ENCODE measurements at places on chromosomes 2 and 18. TPM values are rescaled to one million over a fixed set of nuclear protein-coding genes. Genes with fewer than 3 reads are reported as not detected.

GRCh38 chr2:82994151-82994550 is 1464.9 kb downstream of the SUCLG1 start:
- DNase-seq, result no peak

DNA sequence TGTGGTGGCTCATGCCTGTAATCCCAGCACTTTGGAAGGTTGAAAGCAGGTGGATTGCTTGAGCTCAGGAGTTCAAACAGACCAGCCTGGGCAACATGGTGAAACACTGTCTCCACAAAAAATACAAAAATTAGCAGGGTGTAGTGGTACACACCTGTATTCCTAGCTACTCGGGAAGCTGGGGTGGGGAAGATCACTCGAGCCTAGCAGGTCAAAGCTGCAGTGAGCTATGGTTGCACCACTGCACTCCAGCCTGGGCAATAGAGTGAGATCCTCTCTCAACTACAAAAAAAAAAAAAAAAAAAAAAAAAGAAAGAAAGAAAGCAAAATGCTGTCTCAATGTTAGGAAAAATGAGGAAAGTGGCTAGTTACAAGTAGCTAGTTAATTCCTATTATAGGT is 56.8 kb downstream of the TRIP12 start:
- no peak for DNase-seq

GRCh38 chr18:7059276-7059675 is 58.3 kb downstream of the LAMA1 start:
- DNase-seq, result no peak

The YWHAQ gene
- 503 TPM for total RNA-seq

- no peak for DNase-seq
Measured at GRCh38 chr18:54942569-54942968, 16.7 kb downstream of the CCDC68 start.

GRCh38 chr2:10139536-10139935 is 17.0 kb downstream of the RRM2 start:
- DNase-seq, result no peak

- no peak for DNase-seq
Measured at GRCh38 chr2:165958313-165958960, 4.9 kb upstream of the TTC21B start.

The PSMA8 gene
- total RNA-seq, result not detected

The TUBB8B gene
- total RNA-seq, result not detected

DNA sequence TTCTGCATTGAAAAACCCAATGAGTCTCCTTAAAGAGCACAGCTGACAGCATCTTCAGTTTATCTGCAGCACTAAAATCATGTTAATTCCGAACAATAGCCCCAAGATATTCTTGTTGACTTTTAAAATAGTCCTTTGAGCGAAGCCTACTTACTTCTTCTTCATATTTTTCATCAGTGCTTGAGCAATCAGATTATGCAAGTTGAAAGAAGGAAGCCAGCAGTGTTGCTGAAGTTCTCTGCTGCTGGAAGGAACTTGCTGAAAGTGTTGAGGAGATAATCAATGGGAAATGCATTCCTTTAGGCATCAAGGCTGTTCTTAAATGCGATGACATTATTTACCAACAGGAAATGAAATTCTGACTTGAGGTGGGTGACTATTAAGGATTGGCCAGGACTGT is 105.9 kb upstream of the SNTG2 start:
- no peak for DNase-seq

The POU3F3 gene
- total RNA-seq, result 26.7 TPM

DNA sequence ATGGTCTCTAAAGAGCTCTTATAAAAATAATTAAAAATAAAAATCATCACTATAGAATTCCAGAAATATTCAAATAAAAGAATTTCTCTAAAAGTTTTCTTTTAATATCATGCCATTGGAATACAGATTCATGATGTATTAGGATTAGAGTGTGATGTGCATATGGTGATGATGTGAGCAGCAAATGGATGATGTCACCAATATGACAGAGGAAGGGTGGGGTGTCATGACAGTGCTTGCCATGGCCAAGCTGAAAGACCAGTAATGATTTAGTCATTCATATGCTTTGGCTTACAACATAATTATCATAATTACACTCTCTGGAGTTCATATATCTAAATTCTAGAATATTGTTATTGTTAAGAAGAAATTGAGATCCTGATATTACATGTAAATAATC is 27.4 kb upstream of the TTC32 start:
- no peak for DNase-seq

The PLCL1 gene
- 0.32 TPM for total RNA-seq

GRCh38 chr2:17646838-17647701 is 106.5 kb downstream of the SMC6 start:
- DNase-seq, result no peak

GRCh38 chr2:172387361-172387760 is 40.0 kb upstream of the ITGA6 start:
- DNase-seq, result no peak

The SUPT7L gene
- total RNA-seq, result 32.4 TPM

The PKDCC gene
- total RNA-seq, result 74.4 TPM

DNA sequence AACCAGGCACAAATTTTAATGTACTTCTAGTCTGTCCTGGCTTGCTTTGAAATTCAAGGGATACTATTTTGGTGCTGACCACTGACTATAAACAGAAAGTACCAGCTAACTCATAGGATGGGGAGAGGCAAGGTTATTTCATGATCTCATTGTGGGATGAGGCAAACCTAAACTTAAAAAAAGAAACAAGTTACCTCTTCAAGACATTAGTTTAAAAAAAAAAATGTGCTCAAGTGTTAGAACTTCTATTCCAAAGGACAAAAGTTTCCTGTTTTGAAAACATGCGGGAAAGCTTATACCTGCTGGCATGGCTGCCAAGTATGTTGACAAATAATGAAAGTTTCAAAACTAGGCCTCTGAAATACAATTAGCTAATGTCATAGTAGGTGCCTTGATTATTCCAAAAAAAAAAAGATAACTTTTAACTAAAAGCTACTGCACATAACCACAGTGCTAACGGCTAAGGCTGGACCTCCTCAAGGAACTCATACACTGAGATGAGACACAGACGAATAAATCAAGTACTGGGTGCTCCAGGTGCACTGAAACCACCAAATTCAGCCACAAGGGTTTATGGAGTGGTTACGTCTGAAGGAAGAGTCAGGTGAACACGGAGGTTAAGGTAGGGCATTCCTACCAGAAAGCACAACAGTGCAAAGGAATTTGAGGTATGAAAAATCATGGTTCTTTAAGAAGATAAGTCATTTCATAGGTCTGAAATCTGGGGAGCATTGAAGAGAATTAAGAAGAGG is 38.1 kb downstream of the TMEM131 start:
- DNase-seq, result no peak

The FAM228A gene
- 0.51 TPM for total RNA-seq

DNA sequence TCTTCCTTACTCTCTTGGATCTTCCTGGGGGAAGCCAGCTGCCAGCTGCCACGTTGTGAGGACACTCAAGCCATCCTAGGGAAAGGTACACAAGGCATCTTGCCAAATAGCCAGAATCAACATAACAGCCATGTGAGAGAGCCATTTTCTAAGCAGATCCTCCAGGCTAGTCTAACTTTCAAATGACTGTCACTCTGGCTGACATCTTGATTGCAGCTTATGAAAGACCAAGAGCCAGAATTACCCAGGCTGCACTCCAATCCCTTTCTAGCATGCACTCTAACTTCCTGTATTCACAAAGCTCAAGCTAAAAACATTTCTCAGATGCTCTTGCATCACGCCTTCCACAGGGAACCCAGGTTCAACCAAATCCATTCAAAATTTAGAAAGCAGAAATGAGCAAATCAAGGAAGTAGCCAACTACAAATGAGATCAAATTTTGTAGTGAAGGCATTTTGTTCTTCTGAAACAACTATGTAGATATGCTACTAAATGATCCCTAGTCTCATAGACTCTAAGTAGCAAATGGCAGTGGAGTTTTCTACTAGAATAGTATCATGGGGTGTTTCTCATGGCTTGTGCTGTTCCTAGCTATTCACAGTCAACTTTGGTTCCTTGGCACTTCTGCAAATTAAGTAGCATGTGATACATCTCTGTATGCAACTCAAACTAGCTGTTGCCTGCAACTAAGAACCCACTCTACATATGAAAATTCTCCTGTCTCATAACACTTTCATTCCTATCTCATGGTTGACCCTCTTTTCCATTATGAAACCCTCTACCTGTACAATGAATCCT is 281.9 kb downstream of the ZEB2 start:
- no peak for DNase-seq

DNA sequence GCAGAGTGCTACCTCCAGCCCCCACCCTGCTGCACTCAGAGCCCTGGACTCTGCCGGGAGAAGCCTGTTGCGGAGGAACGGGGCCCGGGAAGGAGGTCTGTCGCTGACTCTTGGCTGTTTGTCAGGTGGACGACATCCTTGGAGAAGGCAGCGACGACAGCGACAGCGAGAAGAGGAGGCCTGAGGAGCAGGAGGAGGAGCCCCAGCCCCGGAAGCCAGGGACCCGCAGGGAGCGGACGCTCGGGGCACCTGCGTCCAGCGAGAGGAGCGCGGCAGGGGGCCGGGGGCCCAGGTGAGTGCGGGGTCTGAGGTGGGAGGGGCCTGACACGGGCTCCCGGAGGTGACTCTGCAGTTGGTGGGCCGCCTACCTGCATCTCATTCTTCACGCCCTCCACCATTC is 56.6 kb downstream of the CTDP1 start:
- DNase-seq, result no peak

GRCh38 chr2:217468042-217468830 is 534.6 kb downstream of the TNS1 start:
- no peak for DNase-seq

DNA sequence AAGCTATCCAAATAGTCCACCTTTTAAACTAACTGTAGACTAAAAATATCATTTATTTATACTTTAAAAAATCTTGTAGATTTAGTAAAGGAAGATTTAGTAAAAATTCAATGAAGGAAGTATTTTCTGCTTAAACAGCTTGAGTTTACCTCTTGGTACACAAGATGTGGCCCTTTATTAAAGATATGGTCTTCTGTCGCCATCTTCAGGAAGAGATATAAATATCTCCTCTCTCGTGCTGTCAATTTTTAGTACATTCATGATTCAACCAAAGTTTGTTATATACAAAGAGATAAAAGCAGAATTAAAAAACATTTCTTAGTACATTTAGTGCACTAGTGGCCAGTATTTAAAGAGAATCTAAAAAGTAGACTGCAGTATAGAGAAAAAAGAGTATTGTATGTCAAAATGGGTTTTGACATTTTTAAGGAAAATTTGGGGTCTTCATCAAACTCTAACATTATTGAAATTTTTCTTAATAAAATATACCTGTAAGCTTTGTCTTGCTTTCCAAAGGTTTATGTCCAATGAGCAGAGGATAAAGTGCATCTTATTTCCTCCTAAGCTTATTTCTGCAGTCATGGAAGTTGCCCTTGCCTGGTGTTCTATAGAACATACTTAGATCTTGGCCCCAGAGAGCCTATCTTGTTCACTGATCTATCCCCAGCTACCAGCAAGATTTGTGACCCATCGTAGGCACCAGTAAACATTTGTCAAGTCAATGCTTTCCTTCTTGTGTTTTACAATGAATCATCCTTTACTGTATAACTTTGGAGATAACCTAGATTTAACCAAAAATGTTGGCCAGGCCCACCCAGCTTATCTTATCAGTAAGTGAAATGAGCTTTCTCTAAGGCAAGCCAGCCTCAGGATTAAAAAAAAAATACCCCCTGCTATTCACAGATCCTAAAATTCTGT is 18.5 kb upstream of the EML6 start:
- no peak for DNase-seq

The RNF181 gene
- total RNA-seq, result 75.8 TPM

The CARF gene
- 7.8 TPM for total RNA-seq

GRCh38 chr2:79139423-79139822 is 19.1 kb downstream of the REG1A start:
- DNase-seq, result no peak

DNA sequence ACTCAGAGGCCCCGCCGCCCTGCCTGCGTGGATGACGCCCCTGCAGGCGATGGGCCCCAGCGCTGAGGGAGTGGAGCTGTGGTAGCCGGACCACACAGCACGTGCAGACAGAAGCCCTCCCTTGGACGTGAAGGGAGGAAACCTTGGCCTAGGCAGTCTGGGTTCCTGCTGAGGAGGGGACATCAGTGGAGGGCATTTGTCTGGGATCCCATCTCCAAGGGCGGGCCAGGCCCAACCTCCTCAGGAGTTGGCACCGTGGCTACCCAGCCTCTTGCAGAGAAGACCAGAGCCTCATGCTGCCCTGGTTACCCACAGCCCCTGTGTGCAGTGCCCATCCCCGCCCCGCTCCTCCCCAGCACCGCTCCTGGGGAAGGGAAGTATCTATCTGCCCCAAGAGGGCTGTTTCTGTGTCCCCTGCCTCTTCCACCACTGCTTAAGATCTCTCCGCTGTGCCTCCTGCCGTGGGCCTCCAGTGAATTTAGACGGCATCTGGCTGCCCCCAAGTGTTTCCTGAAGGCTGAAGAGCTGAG is 241.8 kb downstream of the KLHL29 start:
- DNase-seq, result no peak

- DNase-seq, result no peak
Measured at GRCh38 chr2:203071148-203071547, 56.5 kb downstream of the NBEAL1 start.

DNA sequence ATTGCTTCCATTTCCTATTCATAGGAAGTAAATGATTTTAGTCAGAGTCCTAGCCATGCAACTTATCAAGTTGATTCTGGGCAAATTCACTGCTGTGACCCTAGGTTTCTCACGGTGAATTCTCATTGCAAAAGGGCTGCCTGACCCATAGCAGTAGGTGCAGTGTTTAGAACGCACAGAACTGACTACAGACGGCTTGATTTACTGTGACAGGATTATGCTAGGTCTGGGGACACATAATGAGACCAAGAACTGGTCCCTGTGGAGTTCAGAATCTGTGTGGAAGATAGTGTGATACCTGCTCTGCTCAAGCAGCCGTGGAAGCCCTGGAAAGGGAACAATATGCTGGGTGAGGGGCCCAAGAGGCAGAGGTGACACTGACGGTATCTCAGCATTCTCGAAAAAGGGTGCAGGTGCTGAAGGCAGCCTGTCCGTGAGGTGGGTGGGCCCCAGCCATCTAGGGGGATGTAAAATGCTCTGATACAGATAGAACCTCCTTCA is 46.4 kb downstream of the ABCG8 start:
- DNase-seq, result no peak

The KRCC1 gene
- 15.5 TPM for total RNA-seq

- no peak for DNase-seq
Measured at GRCh38 chr2:75253526-75253925, 54.2 kb upstream of the TACR1 start.

DNA sequence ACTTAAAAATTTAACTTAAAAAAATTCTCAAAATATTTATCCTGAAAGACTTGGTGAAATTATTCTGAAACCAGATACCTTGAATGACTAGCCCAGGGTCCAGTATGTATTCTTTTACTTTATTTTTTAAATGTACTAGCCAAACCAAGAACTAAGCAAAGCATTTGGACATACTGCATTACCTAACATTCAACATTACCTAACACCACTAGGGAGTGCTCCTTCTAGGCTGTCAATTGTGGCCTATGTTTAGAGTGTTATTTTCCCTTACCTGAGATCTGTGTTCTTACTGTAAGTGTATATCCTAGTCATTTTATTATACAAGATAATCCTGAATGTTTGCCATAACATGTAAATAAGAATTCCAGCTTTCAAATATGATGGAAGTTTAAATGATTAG is 496.6 kb downstream of the PTPRM start:
- DNase-seq, result no peak

The MARCO gene
- not detected for total RNA-seq

The TTN gene
- total RNA-seq, result under 0.01 TPM

The GAL3ST2 gene
- total RNA-seq, result not detected

The STPG4 gene
- total RNA-seq, result 0.26 TPM

The RUFY4 gene
- not detected for total RNA-seq

All from neural crest cell (in vitro differentiated cells).